NCI-H1417 treated with DMSO at 0.1 percent for 48 hours (cell line): ENCODE measurements at places on chromosomes 5 and 9.

DNA sequence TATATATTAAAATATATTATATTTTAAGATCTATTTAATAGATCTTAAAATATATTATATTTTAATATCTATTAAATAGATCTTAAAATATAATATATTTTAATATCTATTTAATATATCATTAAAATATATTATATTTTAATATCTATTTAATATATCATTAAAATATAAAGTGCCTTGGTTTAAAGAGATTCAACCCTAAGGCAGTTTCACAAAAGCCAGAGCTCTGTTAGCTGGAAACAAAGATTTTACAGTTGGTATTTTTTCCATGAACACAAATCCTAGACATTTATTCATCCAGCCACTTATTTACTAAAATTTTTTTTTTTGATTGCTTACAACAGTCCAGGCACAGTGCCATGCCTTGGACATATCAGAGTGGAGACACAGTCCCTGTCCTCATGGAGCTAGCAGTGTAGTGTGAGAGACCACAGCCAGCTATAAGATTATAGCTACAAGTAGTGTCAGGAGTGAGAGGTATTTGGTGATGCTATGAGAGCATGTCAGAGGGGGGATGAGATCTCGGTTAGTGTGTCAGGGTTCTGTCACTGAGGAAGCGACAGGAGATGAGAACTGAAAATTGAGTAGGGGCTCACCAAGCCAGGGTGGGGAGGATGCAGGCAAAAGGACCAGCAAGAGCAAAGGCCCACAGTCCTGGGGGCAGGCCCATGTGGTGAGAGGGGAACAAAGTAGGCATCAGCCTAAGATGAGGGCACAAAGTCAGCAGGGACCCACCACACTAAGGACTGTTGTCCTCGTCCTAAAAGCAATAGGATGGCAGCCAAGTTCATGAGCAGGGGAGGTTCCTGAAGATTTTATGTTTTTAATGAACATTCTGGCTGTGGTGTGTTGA, 74.5 kb downstream of the FBXO38 start:
- no peak for DNase-seq

DNA sequence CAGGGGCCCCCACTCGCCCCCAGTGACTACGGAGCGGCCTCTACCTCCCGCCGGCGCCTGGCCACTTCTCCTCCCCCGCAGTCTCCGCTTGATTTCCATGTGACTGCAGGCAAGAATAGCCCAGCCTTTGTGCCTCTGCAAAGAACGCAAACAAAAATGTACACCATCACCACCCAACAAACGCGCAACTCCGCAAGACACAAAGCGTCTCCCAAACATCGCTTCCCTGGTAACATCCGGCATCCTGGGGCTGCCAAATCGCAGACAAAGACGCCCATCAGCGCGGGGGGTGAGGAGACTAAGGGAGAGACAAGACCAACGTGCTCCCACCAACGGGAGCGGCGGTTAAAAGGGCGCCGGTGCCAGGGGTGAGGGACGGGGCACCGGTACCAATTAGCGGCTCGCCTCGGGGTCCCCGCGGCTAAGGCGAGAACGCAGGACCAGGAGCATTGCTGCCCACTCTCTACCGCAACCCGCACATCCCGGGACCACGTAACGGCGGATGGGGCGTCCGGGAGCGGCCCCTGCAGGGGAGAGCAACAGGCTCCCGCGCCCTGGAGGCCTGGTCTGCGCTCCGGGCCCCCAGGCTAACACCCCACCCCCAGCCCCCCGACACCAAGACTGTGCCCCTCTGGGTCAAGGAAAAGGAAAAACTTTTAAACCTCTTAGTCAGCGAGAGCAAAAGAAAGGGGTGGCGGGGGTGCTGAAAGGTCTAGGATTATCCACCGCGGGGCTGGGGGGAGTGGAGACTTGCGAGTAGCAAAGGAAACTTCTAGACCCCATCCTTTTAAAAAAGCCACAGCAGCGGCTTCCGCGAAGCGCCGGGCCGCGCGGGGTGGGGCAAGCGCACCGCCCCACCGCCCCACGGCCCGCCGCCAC, 885 bp downstream of the MPDZ start:
- DNase-seq, result no peak

DNA sequence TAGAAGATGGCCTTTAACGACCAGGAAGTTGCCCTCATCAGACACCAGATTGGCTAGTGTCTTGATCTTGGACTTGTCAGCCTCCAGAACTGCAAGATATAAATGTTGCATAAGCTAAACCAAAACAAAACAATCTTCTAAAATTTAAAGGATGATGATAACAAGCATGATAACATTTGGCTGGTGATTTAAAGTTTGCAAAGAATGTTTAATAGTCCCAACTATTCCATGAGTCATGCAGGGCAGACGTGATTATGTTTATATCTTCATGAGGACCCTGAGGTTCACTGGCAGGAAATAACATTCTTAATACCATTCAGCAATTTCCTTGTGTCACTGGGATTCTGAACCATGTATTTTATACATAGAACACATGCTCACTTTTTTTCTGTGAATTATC, 319.8 kb downstream of the HCN1 start:
- no peak for DNase-seq

GRCh38 chr5:180817893-180818674, 15.5 kb upstream of the MGAT1 start:
- DNase-seq, result no peak

GRCh38 chr5:90037646-90038045, 371.9 kb downstream of the CETN3 start:
- no peak for DNase-seq

DNA sequence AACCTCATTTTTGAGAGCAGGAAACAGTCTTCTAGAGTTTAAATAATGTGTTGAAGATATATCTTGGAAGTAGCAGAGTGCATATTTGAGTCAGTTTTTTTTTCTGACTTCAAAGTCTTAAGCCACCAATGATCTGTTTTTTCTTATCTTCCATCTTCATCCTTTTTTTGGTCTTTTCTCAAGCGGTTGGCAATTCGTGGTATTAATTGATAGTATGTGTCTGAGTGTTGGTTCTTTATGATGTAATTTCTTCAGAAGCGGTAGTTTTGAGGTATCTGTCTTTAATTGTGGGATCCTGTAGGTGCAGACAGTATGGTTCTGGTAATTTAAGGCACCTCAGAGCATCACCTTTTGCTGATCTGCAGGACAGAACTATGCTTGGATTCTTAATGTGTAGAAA, 3.9 kb downstream of the CSNK1G3 start:
- no peak for DNase-seq

DNA sequence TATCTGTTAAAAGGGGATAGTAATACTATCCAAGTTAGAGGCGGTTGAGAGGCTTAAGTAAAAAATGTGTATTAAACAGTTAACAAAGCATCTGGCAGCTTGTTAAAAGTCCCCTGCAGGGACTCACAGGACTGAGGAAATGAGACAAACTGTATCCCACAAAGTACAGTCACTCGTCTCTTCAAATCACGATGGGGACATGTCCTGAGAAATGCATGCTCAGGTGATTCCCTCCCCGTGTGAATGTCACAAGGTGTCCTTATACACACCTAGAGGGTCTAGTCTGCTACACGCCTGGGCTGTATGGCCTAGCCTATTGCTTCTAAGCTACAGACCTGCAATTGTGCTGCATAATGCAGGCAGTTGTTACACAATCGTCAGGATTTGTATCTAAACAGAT, 237.0 kb downstream of the IRX2 start:
- DNase-seq, result no peak

DNA sequence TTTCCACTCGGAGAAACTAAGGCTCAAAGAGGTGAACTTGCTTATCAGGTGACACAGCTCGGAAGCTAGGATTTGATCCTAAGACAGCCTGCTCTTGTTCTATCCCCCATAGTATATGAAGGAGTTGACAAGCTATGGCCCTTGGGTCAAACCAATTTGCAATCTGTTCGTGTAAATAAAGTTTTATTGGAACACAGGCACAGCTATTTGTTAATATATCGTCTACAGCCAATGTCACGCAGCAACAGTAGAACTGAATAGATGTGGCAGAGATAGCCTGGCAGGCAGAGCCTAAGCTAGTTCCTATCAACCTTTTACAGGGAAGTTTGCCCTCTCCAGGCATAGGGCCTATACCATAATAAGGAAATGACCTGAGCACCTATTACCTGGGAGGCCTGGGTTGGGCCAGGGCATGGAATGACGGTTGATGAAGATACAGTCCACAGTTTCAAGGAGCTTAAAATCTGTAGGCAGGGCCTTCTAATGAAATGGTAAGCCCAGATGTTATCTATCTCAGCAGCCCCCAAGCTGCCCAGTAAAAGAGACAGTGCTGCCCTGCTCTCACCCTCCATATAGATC, 179.0 kb downstream of the TTLL11 start:
- DNase-seq, result no peak

- no peak for DNase-seq
These were observed 135.4 kb downstream of the UGCG start for GRCh38 chr9:112032009-112032408.

DNA sequence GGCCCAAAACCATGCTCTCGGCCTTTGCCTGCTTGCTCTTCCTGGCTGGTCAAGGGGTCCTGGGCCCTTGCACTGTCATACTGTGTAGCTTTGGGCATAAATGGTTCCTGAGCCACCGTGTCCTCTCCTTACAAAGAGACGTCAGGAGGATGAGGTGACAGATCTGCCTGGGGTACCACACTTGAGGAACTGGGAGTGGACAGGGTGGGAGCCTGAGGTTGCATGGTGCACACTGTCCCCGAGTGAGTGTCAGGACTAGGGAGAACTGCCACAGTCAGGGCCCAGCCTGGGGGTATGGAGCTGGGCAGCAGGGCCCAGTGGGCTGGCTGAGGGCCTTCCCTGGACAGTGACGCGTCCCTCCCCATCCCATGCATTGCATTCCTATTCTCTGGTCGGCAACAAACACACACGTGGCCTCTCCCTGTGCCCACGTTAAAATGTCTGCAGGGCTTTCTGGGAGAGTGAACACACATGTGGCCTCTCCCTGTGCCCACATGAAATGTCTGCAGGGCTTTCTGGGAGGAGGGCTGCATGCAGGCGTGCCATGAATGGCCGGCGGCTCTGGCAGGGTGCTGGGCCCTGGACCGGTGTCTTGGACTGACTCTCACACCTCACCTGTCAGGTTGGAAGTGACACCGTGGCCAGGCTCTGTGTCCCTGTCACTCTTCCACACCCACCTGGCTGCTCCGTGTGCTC, 122.1 kb upstream of the COL5A1 start:
- no peak for DNase-seq

DNA sequence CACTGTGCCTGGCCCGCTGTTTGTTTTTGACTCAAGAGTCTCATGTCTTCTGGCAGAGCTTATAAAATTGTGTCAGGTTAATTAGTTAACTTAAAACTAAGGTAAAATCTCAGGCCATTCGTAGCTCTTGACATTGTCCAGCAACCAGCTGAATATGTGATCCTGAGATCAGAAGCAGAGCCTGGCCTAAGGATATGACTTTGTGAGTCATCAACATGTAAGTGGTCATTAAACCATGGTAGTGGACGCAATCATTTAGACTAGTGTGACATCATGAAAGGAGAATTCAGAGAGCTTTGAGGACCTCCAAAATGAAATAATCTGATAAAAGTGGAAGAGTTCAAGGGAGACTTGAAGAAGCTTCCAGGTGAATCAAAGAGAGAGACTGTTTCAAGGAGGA, 23.3 kb downstream of the SPZ1 start:
- no peak for DNase-seq

DNA sequence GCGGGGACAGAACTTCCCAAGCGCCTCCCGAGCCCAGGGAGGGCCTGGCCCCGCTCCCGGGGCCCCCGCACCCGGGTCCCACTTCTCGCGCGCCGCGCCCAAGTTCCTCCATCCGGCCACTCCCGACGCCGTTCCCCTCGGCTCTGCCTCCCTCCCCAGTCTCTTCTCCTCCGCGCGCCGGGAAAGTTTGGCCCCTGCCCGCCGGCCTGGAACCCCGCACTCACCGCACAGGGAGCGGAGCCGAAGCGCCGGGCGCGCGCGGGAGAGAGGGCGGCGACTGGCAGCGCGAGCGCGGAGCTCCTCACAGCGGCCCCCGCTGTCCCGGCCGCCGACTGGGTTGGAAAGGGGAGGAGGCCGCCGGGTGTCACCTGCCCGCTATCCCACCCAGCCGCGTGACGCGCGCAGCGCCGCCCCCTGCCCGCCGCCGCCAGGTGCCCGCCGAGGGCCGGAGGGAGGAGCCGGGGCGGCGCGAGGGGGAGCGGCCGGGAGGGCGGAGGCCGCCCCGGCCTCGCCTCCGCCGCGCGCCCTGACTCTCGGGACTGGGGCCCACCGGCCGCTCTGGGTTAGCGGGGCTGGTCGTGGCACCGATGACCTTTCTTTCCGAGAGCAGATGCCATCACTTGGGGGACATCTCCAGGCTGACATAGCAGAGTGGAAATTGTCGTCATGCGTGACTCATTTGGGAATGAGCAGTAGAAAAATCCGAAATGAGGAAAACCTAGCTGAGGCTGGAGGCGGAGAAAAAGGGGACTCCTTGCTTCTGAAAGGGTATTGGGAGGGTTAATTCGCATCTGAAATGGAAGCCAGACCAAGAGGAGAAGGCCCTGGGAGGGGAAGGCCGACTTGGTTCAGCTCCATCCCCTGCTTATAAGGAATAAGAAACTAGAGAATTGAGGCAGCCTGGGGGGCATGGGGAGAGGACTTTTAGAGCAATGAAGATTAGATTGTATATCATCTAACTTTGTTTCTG, at the start of gene ELOVL7:
ELOVL7 (minus strand) TSS at position 334 of the 970 bp plus-strand sequence. CDS start 56,872 bp downstream, outside the sequence.
- no peak for DNase-seq

DNA sequence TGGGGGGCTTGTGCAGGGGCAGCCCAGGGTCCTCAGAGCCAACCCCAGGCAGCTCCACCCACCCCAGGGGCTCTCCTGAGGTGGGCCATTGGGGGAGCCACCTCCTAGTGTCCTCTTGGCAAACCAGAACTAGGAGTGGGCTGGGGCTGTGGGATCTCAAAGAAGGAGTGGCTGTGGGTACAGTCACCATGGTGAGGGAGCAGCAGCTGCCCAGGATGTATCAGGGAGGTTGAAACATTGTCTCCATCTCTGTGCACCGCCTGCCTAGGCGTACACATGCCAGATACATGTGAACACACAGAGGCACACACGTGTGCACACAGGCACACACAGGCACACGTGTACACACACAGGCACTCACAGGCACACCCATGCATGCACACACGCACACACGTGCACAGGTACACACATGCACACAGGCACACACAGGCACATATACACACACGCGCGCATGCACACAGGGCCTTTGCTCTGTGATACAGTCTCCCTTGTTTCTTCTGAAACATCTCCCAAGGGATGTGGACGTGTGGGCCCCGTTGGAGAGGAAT, 10.7 kb downstream of the LCN12 start:
- DNase-seq, result no peak

DNA sequence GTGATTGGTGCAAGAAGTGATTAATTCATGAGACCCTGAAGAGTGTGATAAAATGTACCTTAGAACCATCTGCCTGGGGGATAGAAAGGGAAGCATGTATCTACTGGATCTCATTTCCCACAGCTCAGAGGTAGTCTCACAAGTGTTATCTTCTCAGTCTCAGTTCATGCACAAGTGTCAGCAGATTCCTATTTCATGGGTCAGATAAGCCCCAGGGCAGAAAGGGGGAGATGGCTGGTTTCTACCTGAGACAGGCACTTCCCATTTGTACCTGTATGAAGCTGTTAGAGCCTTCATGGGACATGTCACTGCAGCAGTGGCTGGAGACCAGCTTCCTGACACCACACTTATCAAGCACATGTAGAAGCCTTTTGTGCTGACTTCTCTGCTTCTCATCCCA, 45.6 kb upstream of the SMIM15 start:
- DNase-seq, result no peak
